Activated CD4-positive, alpha-beta T cell treated with anti-CD3 and anti-CD28 coated beads, Interleukin-2, Interleukin-6, amounts not matched to agents 100 ng/mL and 50 ng/mL, durations not matched to agents 16 hours and 8 hours (primary cell): ENCODE measurements at places on chromosomes 2 and 18.

GRCh38 chr18:35826477-35826876, 146.0 kb upstream of the RMP24 start:
- DNase-seq, result no peak

DNA sequence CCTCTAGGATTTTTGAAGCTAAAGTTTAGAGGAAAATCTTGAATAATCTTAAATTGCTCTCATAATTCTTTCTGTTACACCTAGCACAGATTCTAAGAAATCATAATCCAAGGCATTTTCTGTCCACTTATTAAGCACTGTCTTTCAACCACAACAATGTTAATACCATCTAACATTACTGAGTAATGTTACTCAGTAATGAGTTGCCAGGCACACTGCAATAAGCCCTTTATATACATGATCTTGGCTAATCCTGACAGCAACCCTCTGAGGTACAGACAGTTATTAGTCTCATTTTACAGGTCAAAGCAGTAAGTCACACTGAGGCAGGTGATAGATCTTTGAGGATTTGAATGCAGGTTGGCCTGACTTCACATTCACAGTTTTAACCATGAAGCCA, 291.9 kb downstream of the ALK start:
- DNase-seq, result no peak

GRCh38 chr2:186713691-186714090, 19.8 kb downstream of the FAM171B start:
- no peak for DNase-seq

GRCh38 chr2:16104949-16105668, 164.8 kb downstream of the MYCN start:
- DNase-seq, result no peak

GRCh38 chr2:108184419-108184818, 55.3 kb upstream of the SULT1C3 start:
- peak; percentile 25 for DNase-seq
